ENCODE measurements at places on chromosomes 4 and X.

DNA sequence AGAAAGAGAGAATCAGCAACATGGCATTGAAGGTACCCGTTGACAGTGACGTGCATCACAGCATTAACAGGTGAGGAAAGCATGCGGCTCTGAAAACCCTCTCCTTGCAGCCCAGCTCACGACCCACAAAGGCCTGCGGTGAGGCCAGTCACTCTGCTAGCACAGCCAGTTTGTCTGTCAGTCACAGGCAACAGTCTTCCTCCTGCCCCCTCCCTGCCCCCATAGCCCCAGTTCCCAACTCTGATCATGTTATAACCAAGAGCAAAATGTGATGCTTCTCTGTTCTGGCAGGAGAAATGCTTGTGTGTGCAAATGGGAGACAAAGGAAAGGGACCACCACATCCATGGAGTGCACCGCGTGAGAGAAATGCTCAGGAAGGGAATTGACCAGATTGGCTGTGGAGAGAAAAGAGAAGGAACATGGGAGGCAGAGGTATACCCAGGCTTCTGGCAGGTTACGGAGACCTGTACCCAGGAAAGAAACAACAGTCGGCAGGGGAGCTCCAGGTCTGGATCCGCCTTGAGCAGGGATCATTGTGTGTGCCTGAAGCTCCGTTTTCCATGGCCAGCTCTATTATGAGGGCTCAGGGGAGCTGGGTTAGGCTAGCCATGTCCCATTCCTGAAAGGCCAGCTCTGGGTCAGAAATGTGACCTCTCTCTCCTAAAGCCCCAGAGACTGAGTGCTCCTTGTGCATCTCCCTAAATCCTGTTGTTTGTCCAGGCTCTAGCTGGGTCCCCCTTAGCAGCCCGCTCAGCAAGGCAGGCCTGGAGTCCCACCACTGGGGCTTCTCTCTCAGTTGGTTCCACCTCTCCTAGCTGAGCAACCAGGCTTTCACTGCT, 139.7 kb upstream of the MAMLD1 start:
- no peak for DNase-seq

- DNase-seq, result no peak
These were observed 56.2 kb downstream of the UGT2B10 start for GRCh38 chr4:68871809-68872642.

GRCh38 chr4:174717828-174718227, 111.2 kb downstream of the GLRA3 start:
- DNase-seq, result no peak

DNA sequence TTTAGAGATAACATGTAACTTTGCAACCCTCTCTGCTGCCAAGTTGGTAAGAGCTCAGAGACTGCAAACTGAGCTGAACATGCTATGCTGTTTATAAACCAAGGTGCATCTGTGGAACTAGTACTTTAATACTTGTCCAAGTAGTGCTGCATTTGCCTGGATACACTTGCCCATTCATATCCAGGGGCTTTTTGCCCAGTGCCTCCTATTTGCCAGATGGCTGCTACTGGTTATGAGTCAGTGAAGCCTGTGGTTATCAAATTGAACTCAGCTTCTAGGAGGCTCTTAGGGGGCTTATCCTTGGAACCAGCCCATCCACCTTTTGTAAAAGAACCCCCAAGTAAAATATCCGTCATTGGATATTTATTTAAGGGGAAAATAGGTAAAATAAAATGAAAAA, 79.6 kb downstream of the AFF2 start:
- DNase-seq, result no peak

DNA sequence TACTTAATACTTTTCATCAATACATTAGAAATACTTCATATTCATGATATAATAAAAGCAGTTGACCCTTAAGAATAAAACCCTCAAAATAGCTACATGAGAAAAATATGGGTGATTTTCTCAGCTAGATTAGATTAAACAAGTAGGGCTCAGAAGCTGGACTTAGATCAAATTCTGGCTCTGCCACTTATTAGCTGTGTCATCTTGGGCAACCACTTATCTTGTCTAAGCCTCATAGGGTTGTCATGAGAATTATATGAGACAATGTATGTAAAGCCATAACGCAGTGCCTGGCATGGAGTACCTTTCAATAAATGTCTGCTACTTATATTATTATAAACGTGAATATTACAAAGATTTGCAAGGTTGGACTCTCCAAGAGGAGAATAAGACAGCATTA, 84.3 kb upstream of the PGRMC2 start:
- DNase-seq, result no peak
